Prostate gland (tissue), 2 donors: ENCODE measurements at places on chromosomes 7 and 10.

DNA sequence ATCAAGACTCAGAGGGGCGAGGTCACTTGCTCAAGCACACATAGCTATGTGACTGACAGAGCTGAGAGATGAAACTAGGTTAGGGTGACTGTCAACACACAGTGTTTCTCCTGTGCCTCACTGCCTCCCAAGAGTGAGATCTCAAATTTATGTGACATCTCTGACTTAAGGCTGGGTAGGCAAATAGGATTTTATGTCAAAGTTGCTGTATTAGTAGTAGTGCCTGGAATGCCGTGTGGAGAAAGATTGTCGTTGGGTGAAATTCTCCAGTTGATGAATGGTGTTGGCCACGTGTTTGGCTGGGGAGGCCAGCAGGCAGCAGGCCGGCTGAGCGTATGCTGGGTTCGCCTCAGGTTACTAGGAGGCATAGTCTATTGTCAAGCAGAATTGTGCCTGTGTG, 148.3 kb upstream of the BMPER start:
- DNase-seq, result no peak

- no peak for DNase-seq
Measured at GRCh38 chr10:91924212-91925021, 847 bp downstream of the BTAF1 start.

DNA sequence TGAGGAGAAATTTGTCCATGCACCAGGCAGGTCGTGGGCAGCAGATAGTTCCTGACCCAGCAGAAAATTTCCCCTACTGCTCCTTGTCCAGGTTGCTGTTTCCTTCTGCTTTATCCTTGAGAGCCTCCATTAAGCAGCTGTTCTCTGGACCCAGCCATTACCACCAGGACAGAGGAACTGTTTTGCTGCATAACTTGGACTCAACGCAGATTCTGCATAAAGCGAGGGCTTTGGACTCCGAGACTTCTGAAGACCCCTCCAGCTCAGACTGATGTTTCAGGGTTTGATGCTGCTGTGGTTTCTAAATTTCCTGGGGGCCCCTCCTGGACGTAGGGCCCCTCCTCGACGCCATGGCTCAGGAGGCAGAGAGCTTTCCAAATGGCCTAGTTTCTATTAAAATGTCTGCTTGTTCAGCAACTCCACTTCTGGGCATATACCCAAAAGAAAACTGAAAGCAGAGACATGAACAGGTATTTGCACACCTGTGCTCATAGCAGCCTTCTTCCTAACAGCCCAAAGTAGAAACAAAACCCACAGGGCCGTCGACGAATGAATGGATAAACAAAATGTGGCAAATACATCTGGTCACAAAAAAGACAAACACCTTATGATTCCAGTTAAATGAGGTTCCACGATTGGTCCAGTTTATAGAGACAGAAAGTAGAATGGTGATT, 28.3 kb upstream of the LMTK2 start:
- no peak for DNase-seq

- no peak for DNase-seq
Measured at GRCh38 chr7:138257459-138258196, 181.4 kb downstream of the AKR1D1 start.

- DNase-seq, result no peak
Measured at GRCh38 chr7:157751406-157751805, 414.6 kb downstream of the DNAJB6 start.

GRCh38 chr10:100803492-100803891, 58.1 kb downstream of the PAX2 start:
- no peak for DNase-seq

- peak; percentile 9 for DNase-seq
Measured at GRCh38 chr10:13613519-13613918, 26.8 kb downstream of the PRPF18 start.

DNA sequence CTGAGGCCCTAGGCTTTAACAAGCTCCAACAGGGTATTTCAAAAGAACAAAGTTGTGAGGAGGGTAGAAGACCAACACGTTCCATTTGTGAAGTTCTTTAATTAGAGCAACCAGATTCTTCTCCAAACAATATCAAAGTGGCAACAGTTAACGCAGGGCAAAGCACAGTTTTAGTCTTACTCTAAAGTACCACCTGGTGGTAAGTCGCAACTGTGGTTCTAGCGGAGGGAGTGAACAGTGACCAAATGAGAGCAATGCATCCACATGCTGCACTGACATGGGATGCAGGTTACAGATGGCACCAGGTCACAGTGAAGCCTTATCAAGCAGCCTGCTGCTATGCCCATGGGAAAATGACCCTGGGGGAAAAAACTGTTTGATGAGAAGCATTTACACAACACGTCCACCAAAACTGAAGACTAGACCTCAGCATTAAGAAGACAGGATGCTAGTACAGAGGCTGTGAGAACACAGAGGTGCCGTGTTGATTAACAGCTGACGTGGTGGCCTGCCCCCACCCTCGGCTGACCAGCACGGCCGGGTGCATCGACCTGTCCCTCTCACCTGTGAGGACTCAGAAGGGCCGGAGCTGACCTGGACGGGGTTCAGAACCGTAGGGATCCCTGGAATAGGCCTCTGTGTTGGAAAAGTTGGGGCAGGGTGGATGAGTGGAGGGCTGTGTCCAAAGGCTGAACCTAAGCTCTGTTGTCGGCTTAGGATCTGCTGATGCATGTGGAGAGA, 211.2 kb downstream of the GLI3 start:
- no peak for DNase-seq

GRCh38 chr10:87706731-87707130, 47.1 kb downstream of the PAPSS2 start:
- no peak for DNase-seq

DNA sequence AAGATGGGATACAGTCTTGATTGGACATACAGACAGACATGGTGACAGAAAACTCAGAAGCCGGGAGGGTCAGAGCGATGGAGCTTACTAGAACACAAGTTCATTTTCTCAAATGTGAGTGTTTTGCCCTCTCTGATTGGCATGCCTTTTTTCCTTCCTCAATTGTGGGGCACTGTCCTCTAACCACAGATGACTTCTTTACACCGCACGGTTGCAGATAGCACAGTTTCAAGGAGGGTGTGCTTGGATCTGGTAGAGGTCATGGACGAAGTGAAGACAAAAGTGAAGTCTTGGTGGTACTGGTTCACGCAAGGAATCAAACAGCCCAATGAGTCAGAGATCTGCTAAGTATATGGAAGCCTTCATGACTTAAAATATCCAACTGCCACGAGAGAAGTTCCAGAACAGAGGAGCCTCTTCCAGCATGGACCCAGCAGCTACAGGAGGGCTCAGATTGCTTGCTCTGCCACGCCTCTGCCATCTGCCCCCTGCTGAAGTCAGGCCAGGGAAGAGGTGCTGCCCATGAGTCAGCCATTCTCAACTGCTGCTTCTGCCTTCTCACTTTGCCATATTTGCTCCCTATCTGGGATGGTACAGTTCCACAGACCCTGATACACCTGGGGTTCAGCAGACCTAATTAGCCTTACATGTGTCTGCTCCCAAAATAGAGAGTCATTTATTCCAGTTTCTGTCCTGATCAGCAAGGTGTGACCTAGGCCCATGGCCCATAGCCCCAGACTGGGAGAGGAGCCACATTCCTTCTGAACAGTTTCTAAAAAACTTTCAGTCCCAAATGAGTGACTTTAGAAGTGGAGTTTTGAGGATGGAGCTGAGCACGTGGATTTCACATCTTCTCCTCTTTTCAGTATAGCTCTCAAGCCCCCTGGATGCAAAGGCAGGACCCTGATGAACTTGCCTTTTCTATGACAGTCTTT, 413.8 kb downstream of the KCNMA1 start:
- no peak for DNase-seq
